ENCODE measurements at places on chromosomes 11 and 22.

DNA sequence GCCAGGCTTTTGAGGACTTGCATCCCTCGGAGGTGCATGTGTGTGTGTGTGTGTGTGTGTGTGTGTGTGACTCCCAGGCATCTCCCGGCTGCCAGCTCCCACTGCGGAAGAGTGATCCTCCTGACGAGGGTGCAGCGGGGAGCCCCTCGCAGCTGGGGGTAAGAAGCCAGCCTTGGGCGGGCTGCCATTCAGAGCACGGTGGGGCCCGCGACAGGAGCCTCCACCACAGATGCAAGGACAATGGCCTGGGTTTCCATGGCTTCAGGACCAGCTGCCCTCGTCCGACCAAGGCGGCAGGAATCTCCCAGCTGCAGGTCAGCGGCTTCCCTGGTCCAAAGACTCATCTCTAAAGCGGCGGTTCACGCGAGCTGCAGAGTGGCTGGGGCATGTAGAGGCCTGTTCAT, 908.5 kb downstream of the BRD1 start:
- DNase-seq: no peak

DNA sequence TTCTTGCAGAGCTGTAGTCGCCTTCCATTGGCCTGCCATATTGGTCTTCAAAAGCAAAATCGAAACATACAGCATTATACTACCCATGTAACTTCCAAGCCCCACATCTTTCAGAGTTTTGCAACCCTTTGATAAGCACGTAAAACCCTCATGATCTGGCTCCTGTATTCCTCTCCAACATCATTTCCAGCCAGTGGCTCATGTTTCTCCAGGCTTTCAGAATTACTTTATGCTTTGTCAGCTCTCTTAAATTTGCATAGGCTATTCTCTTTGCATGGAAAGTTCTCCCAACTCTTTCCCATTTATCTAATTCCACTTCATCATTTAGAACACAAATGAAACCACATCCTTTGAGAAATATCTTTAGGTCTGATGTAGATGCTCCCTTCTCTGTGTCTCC, 67.8 kb upstream of the DDI1 start:
- DNase-seq: no peak

DNA sequence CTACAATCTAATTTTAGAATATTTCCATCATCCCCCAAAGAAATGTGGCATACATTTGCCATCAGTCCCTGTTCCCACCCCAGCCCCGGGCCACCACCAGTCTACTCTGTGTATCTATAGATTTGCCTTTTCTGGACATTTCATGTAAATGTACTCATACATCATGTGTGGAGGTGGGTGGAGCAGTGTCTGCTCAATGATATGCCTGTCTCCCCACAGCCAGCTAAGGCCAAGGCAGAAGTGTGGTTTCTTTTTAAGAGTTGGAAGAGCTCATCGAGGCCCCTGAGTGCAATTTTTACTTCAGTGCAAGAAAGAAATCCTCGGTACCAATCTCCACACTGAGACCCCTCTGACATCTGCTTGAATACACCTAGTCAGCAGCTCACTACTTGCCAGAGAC, 80.5 kb downstream of the TP53I11 start:
- no peak for DNase-seq

GRCh38 chr11:110892741-110893285, 180.6 kb upstream of the ARHGAP20 start:
- no peak for DNase-seq

DNA sequence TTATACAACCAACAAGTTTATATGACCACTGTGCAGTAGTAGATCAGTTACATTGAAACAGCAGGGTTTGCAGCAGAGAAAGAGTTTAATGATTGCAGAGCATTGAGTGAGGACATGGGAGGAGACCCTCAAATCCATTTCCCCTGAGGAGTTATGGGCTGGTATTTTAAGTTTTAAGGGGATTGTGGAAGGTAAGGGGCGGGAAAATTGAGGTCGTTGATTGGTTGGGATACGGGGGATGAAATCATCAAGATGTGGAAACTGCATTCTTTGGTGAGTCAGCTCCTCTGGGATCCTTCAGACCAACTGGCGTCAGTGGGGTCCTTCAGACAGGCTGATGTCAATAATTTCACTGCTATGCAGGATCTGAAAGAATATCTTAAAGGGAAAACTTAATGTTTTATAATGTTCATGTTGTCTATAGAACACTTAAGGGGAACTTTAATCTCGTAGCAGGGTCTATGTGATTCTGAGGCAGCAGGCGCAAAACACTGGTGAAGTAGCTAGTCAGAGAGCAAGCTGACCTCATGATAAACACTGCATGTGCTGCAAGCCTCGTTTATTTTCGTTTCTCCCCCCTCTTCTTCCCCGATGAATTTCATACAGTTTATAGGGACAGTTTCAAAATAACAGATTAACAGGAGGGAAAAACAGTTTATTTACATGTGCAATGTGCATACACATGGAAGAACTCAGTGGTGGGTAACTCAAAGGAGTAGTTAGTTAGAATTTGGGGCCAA, 17.4 kb upstream of the BACE1-AS start:
- no peak for DNase-seq

Data from stimulated activated CD4-positive, alpha-beta T cell treated with anti-CD3 and anti-CD28 coated beads, Interleukin-15, amount 100 ng/mL, for 1 hour (primary cell).